ENCODE measurements at places on chromosomes 13 and 19.

DNA sequence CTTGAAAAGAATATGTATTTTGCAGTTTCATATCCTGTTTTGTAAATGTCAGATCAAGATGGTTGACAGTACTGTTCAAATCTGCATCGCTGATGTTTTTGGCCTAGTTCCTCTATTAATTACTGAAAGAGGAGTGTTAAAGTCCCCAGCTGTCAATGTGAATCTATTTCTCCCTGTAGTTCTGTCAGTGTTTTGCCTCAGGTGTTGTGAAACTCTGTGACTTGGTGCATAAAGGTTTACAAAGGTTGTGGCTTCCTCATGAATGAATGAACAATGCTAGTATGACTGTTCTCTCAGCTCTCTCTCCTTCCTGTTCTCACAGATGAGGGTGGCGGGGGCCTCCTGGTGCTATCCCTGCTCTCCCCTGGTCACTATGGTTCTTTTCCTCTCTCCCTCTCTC lies 142.4 kb downstream of the MYCBP2 start:
- no peak for DNase-seq

DNA sequence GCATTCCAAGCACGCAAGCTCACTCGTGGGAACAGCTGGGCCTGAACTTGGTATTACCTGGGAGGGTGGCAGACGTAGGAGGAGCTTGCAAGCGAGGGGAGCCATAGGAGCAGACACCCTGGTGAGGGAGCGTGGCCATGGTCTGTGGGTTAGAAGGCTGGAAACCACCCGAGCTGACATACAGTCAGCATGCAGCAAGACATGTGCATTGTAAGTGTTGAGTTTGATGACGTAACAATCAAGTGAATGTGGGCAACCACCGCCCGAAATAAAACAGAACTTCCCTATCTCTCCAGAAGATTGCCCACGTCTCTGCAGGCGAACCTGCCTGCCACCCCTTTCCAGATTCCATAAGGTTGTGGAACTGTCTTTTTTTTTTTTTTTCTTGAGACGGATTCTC lies 26.8 kb downstream of the UBXN6 start:
- DNase-seq, result peak; percentile 63

DNA sequence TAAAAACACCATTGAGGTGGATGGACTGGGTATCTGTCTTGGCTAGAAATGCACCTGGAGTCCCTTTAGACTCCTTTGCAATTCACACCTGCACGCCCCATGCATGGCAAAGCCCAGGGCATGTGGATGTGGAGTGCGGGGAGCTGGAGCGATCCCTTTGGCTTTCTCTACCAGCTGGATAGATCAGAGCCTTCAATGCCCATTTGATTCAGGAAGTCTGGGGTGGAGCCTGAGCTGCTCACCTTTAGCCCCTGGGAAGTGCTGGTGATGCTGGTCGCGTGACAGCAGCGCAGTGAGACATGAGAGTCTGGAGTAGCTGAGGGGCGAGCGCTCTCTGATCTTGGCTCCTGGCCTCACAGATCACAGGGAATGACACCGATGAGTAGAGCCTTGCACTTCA lies 4.8 kb upstream of the ZNF536 start:
- no peak for DNase-seq

GRCh38 chr19:50490991-50491472 lies 14.4 kb upstream of the GARIN5A start:
- peak; percentile 62 for DNase-seq

- DNase-seq, result no peak
These were observed 96.8 kb upstream of the KLF12 start for GRCh38 chr13:74230984-74231501.

GRCh38 chr19:18480006-18480691 lies 41.7 kb downstream of the ELL start:
- DNase-seq, result no peak

DNA sequence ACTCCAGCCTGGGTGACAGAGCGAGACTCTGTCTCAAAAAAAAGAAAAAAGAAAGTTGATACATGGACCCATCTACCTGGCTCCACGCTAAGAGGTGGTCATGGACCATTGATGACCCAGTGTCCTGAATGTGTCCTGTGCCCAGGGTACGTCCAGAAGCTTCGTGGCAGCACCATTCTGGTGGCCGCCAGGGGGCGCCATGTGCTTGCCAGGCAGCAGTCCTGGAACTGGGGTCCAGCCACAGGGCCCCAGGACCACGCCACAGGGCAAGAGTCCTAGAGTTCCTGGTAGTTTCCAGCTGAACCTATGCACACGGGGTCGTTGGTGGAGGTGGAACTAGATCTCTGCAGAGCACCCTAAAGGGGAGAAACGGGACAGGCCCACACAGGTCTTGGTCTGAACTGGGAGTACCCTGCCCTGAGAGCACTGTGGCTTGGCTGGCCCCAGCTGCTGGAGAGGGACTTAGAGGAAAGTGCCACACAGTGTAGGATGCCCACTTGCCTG lies 19.9 kb upstream of the FBXO27 start:
- DNase-seq, result peak; percentile 77

GRCh38 chr19:46748325-46749109 lies 2.3 kb upstream of the STRN4 start:
- peak; percentile 70 for DNase-seq
